ENCODE measurements at places on chromosomes 5 and 9.

GRCh38 chr9:136294437-136294836 lies 9.5 kb downstream of the CCDC187 start:
- DNase-seq = no peak

DNA sequence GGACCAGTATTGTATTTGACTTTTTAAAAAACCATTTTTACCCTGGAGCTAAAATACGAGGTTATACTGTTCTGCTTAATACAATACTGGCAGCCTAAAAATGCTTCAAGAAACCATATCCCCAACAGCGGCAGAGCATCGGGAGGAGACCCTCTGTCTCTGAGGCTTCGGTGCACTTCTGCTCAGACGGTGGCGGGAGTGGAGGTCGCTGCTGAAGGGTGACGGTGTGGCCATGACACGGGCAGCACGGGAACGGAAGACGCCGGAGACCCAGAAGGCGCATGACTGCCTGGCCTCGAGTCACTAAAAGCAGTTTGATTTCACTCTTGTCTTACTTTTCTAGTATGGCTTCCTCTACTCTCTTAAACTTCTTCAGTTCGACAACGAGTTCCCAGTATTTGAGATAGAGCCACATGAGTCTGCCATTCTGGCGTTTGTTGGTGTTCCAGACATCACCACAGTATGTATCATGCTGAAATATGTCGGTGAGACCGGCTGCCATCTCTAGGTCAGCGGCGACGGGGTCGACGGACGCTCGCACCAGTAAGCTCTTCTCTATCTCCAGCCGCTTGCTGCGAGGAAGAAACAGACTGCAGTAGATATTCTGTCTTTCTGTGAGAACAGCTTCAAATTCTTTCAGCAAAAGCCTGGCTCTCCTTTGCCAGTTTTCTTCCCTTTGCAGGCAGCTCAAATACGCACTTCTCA lies 12.8 kb downstream of the CCDC127 start:
- no peak for DNase-seq

- no peak for DNase-seq
Measured at GRCh38 chr5:95530416-95530815, 24.4 kb downstream of the SKIC3 start.

DNA sequence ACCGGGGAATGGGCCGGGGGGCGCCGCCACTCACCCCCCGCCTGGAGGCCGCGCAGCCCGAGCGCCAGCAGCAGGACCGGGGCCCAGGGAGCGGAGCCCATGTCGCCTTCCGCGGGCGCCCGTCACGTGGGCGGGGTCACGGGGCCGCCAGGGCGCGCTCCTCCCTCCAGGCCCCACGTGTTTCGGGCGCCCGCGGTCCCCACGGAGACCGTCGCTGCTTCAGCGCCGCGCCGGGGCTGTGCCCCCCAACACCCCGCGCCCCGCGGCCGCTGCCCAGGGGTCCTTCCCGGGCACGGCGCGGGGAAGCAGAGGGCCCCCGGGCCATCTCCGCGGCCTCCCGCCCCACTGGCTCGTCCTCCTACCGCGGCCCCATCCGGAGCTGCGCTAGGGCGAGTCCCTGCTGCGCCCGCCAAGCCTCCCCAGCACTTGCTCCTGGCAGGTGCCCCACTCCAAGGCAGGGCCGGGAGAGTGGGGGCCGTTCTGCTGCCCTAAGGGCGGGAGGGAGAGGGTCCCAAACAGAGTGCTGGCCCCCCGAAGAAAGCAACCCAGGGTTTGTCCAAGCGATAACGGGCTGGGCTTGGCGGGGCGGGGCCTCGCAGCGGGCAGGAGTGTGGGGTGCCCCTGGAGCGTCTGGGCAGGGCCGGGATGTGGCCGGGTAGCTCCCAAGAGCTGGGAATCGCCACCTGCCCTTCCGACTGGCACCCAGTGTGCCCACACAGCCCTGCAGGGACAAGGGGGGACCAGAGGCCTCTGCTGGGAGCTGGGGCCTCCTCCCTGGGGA lies at the start of gene DPP7:
Gene DPP7 (minus strand): TSS at position 121 of the 781 bp plus-strand sequence. CDS start 20 bp downstream, at position 101.
- DNase-seq = peak; percentile 56

- no peak for DNase-seq
Measured at GRCh38 chr5:172569861-172570558, 71.1 kb upstream of the NEURL1B start.

DNA sequence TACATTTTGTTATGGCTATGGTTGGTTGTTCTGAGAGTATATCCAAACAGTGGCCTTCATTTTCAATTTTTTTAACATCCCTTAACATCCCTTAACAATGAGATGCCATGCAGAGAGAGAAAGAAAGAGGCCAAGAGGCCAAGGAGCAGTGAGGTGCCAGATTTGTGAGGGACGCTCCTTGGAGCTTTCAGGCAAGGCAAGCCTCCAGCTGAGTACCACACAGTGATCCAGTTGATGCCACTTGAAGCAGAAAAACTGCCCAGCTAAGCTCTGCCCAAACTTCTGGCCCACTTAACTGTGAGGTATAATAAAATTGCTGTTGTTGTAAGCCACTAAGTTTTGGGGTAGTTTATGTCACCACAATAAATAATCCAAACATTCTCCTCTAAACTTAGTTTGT lies 22.6 kb upstream of the EMB start:
- no peak for DNase-seq

- DNase-seq = no peak
Measured at GRCh38 chr9:34777666-34778065, 67.7 kb upstream of the CCL21 start.

DNA sequence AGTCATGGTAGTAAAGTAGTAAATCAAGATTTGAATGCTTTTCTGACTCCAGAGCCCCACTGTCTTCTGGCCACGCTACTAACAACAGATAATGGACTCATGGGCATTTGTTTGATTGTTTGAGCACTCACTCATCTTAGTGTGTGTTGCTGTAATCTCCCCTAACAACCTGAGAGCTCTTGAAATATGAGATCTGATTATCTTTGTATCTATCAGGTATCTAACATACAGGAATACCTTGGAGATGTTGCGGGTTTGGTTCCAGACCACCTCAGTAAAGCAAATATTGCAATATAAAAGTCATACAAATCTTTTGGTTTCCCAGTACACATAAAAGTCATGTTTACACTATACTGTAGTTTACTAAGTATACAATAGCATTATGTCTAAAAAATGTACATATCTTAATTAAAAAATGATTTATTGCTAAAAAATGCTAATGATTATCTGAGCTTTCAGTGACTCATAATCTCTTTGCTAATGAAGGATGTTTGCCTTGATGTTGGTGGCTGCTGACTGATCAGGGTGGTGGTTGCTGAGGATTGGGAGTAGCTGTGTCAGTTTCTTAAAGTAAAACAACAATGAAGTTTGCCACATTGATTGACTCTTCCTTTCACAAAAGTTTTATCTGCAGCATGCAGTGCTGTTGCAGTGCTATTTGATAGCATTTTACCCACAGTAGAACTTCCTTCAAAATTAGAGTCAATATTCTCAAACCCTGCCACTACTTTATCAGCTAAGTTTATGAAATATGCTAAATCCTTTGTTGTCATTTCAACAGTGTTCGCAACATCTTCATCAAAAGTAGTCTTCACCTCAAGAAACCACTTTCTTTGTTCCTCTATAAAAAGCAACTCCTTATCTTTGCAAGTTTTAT lies 92.2 kb downstream of the ZNF462 start:
- no peak for DNase-seq

- DNase-seq = no peak
Measured at GRCh38 chr5:78519198-78519941, 129.2 kb downstream of the LHFPL2 start.

DNA sequence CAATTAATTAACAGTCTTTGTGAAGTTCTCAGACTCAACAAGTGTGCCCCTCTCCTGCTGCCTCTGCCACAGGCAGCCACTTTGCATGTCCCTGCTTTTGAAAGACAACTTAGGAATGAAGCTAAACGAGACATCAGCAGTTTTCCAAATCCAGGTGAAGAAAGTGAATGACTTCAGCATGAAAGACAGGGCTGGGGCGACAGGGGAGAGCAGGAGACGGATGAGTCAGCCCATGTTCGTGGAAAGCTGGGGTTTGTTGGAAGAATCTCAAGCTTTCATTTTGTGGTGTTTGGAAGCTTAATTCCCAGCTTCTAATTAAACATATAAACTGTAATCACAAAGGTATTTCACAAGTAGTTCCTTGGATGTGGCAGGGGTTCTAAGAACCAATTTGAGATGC lies 207.8 kb upstream of the MAP3K1 start:
- DNase-seq = no peak

DNA sequence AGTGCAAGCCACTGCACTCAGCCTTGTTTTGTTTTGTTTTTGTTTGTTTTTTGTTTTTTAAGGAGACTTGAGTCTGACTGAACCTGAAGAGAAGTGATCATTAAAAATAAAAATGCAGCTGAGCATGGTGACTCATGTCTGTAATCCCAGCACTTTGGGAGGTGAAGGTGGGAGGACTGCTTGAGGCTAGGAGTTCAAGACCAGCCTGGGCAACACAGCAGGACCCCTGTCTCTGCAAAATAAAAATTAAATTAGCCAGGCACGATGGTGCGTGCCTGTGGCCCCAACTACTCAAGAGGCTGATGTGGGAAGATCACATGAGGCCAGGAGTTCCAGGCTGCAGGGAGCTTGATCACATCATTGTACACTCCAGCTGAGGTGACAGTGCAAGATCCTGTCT lies 6.2 kb downstream of the SLC1A1 start:
- DNase-seq = no peak

- DNase-seq = no peak
Measured at GRCh38 chr5:113280541-113280940, 154.2 kb downstream of the TSSK1B start.

DNA sequence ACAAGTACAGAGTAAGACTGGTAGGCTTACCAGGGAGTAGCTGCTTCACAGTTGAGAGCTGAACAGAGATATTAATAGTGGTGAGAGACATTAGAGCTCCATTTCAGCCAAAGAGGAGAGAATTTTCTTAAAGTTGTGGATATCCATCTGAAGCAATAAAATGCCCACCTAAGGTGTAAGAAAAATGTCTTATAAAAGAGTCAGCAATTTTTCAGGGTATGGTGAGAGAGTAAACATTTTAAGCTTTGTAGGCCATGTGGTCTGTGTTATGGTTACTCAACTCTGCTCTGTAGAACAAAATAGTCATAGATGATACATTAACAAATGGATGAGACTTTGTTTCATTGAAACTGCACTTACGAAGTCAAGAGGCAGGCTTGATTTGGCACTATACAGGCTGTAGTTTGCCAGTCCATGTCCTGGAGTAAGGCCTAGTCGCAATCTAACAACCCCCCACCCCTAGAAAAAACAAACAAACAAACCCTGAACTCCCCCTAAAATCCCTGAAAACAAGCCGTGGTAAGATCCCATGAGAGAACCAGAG lies 945.4 kb upstream of the SEMA6A start:
- no peak for DNase-seq

DNA sequence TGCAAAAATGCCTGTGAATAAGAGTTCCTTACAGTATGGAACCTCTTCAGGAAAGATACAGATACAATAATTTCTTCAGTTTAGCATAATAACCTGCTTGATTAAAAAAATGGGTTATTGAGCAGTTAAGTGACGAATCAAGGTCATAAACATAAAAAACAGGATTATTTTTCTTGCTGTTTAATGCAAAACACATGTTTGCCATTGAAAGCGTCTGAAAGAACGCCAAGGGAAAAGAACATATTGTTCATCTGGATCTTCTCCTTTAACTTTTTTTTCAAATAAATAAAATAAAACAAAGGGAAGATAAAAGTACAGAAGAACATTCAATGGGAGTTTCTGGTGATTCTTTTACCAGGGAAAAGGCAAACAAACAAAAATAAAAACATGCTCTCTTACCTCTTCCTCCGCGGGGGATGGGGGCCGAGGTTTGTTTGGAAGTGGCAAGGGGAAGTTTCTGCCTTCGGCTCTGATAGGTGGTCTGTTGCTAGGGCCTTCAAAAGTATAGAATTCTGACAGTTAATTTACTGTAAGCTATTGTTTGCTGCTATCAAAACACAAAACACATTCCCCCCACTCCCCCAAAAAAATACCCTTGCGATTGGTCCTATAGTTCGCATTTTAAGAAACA lies 20.1 kb downstream of the C5orf58 start:
- DNase-seq = no peak

- no peak for DNase-seq
Measured at GRCh38 chr5:10607023-10607665, 43.3 kb downstream of the ANKRD33B start.

DNA sequence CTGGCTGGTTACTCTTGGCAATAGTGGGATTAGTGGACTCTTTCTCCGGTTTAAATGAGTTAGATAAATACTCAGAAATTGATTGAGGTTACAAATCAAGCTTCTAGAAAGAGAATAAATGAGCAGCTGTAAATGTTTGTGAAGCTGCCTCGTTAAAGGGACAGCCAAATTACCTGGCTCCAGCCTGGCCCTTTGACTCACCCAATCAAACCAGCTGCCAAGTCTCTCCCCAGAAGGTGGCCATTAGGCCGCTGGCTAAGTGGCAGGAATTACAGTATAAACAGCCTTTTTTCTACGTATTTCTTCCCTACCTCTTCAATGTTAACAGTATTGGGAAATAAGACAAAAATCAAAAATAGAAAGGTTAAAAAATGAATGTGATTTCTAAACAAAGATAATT lies 46.0 kb upstream of the SRFBP1 start:
- no peak for DNase-seq

DNA sequence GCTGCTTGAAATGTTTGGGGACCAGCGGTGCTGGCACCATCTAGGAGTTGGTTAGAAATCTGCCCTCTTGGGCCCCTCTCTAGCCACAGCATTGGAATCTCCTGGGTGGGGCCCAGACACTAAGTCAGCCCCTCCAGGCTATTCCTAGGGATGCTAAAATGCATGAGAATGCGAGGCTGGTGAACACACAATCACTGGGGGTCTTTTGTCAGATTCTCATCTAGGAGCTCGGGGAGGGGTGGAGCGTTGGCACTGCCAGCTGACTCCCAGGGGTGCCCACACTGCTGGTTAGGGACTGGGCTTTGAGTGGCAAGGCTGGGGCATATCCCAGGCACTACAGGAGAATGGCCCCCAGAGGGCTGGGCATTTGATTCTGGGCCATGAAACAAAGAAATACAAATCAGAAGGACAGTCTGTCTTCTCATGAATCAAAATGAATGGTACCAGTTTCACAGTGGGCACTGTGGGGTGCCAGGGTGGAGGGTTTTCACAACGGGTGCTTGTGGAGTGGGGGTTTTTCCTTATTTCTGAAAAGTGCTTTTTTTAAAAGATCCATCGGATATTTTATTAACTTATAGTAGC lies 127.8 kb upstream of the RAPGEF1 start:
- DNase-seq = no peak

- DNase-seq = no peak
Measured at GRCh38 chr5:123414974-123415373, 8.2 kb downstream of the CEP120 start.

- DNase-seq = no peak
Measured at GRCh38 chr9:77954666-77955015, 77.0 kb downstream of the GNAQ start.

GRCh38 chr5:154296525-154297159 lies 106.1 kb downstream of the GALNT10 start:
- no peak for DNase-seq

- no peak for DNase-seq
Measured at GRCh38 chr9:118290116-118290515, 585.9 kb downstream of the TLR4 start.

GRCh38 chr9:88993871-88994460 lies 2.7 kb downstream of the S1PR3 start:
- no peak for DNase-seq

- DNase-seq = no peak
Measured at GRCh38 chr5:10563110-10563944, 543 bp upstream of the ANKRD33B start.

- DNase-seq = no peak
Measured at GRCh38 chr5:134046801-134047686, 42.3 kb upstream of the VDAC1 start.

Measured in stimulated activated CD8-positive, alpha-beta memory T cell treated with anti-CD3 and anti-CD28 coated beads, Interleukin-4, amount 100 ng/mL, for 4 hours (primary cell).